ENCODE measurements at places on chromosomes 1 and 21.
A peak's percentile ranks its signal among the peaks of the same experiment; 100 is the strongest.

DNA sequence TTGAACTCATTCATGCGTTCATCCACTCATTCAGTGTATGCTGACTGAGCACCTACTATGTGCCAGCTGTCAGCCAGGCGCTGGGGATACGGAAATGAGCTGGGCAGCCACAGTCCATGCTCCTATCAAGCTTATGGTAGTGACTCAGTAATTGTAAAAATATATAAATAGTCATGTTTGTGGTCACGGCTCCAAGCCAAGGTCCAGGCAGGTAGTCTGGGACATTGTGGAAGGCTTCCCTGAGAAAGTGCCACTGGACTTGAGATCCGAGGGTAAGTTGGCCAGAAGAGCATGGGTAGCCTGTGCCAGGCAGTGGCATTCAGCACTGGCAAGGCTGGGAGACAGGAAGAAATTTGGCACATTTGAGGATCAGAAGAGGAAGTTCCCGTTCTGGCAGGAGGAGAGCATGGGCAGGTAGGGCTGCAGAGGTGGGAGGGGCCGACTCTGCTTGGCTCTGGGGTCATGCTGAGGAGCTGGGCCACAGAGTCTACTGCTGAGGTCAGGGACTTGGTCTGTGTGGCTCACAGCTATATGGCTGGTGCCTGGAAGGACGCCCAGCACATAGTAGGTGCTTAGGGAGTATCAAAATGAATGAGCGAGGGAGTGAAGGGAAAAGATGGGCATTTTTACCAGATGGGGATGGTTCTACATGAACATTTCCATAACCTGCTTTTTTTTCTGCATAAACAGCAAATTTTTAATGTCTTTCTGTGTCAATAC lies 6.9 kb downstream of the PTPRF start:
- no peak for DNase-seq

DNA sequence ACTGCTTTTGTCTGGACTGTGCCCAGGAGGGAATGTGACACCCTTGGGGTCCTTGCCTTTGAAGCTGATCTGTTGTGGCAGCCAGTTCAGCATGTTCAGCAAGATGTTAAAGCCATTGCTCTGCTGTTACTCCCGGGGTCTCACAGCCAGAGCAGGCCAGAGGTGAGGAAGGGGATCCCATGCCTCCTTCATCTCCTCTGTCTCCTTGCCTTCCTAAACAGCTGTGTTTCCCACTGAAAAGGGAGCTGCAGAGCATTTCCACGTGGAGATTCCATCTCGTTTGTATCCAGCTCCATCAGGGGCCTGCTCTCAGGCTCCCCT lies 135.8 kb upstream of the COL6A1 start:
- DNase-seq, result no peak

- no peak for DNase-seq
These were observed 96.0 kb downstream of the FOXD2 start for GRCh38 chr1:47533793-47534328.

GRCh38 chr21:45981151-45982091 lies at the start of gene COL6A1:
TSS of gene COL6A1 (plus strand) at chr21:45981770. CDS start at chr21:45981851, 81 bp downstream.
- DNase-seq, result peak; percentile 86
